Effector CD8-positive, alpha-beta T cell (primary cell): ENCODE measurements at places on chromosomes 6 and 20.

DNA sequence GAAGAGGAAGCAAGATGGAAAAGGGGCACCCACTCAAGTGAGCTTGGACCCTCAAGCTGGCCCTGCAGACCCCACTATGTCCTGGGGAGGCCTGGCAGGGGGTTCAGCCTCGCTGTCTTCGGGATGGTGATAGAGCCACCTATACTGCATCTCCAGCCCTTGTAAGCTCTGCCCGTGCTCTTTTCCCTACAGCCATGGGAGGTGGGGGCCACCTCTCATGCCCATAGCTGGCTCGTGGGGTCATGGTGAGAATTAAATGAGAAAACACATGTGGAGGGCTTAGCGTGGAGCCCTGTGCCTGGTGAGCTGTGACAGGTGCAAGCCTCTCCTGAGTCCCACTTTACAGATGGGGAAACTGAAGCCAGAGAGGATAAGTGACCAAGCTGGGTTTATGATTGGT, 27.7 kb downstream of the PCK1 start:
- no peak for DNase-seq

DNA sequence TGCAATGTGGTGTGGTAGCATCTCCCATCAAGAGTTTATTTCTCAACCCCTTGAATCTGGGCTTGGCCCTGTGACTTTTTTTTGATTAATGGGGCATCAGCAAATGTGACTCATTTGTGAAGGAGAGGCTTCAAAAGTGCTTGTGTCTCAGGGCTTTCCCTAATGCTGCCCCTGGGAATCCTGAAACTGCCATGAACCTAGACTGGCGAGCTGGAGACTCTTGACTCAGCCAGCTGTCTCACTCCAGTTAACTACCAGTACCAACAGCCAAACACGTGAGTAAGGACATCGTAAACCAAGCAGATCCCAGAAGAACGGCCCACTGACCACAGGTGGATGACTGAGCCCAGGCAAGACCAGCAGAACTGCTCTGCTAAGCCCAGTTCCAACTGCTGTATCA, 72.8 kb upstream of the ADTRP start:
- no peak for DNase-seq

GRCh38 chr20:35985806-35986205, 17.4 kb downstream of the CNBD2 start:
- DNase-seq = no peak

- no peak for DNase-seq
Measured at GRCh38 chr20:2952766-2953165, 79.5 kb downstream of the PTPRA start.

DNA sequence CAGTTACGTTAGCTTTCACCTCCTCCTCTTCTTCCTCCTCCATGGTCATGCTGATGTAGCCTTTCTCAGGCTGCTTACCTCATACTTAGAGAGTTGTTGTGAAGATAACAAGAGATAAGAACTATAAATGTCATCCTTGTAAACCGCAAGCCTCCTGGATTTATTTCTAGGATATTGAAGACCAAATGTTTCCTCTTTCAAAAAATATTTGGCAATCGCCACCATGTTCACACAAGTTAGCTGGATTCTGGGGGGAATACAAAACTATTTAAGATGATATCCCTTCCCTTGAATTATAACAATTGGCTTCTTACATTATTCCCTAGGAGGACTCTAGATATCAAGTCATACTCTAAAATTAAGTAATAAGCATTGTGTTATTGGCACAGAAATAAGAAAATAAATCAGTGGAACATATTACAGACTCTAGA, 99.8 kb upstream of the PLEKHG1 start:
- no peak for DNase-seq

- no peak for DNase-seq
Measured at GRCh38 chr20:12458241-12458640, 540.5 kb downstream of the BTBD3 start.

- DNase-seq = no peak
Measured at GRCh38 chr6:113049190-113049589, 702.1 kb downstream of the RFPL4B start.

DNA sequence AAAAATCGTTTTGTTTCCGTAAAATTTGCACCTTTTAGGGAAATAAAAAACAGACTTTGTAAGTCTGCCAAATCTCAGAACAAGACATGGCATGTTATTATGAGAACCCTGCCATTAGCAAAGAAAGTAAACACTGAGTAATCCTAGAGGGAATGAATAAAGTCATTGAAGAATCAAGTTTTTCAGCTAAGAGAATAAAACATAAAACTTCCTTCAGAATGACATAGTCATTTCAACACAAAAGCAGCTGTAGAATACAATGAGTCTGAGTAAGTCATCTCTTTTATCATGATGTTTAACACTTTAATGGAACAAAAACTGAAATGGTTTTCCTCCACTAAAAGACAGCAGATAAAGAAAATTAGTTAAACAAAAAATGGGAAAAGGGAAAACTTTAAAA, 10.3 kb upstream of the DST start:
- no peak for DNase-seq

DNA sequence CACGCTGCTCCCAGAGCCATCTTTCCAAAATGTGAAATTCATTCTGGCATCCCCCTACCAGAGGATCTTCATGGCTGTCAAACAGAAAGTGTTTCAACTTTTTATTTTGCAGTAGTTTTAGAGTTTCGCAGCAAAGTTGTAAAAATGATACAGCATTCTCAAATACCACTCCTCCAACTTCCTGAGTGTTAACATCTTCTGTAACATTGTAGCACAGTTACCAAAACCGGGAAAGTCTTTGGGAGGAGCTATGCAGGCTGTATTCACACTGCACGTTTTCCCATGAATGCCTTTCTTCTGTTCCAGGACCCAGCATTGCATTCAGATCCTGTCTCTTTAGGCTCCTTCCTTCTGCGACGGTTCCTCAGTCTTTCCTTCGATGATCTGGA, 30.1 kb downstream of the CDYL start:
- DNase-seq = no peak

DNA sequence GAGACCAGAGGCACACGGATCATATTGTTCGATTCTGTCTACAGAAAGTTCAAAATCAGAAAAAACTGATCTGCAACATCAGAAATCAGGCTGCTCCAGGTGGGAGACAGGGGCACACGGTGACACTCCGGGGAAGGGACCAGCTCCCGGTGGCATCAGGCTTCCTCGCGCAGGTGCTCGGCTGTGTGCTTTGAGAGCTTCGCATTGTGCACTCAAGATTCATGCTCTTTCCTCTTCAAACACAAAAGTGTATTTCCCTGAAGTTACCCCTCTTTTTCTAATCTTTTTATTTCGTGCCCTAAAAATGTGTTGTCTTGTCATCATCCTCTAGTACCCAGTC, 108.1 kb downstream of the DLL1 start:
- no peak for DNase-seq

DNA sequence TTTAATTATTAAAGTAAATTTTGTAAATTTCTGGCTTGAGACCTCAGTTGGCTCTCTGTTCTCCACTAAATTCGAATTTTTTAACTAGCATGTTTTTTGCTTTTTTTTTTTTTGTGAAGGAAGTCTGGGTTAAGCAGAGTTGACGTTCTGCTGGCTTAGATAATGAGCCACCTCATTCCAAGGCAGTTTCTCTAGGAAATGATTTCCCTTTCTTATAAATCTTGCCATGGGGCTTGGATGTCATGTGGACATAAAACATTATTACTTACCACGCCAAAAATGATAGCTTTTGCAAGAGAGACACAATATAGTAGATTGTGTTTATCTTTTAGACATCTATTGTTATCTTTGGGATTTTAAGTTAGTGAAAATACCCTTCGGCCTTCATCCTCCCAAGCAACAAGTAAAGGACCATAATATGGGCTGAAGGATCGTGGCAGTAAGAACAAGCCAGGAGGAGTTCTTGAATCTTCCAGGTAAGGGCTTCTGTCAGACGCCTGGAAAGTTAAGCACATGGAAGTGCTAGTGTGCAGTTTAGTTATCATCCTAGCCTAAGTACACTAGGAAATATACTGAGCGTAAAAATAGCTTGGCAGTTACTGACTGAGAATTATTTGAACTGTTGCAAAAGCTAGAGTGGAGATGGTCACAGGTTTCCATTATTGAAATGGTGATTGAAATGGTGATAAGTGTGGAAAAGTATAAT, 30.7 kb downstream of the ADGRG6 start:
- DNase-seq = no peak

- no peak for DNase-seq
Measured at GRCh38 chr6:4018924-4019236, 60.1 kb downstream of the FAM217A start.

GRCh38 chr6:107116328-107116892, 1.1 kb upstream of the BEND3 start:
- DNase-seq = no peak

GRCh38 chr6:33620856-33621710, at the start of gene ITPR3:
TSS of gene ITPR3 (plus strand) at chr6:33621322. CDS start at chr6:33621603, 281 bp downstream.
- DNase-seq = peak; percentile 68

GRCh38 chr20:11502061-11502460, 415.6 kb upstream of the BTBD3 start:
- no peak for DNase-seq

DNA sequence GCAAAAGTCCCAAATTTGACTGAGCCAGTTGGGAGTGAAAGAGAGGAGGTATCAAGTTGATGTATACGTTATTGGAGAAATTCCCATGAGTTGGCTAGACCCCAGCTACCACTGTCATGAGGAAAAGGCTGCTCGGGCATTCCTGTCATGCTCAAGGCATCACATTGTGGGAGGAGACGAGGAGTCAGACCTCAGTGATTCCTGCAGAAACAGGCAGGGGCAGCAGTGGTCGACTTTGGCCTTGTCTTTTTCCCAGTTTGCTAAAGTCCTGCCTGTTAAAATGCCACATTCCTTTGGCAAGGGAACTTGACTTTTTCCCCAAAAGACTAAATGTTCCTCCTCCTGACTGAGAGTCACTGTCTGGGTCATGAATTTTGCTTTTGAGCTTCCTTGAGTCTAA, 295.5 kb upstream of the HS3ST5 start:
- DNase-seq = no peak

GRCh38 chr6:17995414-17995813, 8.0 kb upstream of the KIF13A start:
- no peak for DNase-seq

- DNase-seq = no peak
Measured at GRCh38 chr6:23013776-23014175, 444.4 kb downstream of the HDGFL1 start.

GRCh38 chr20:39849664-39850063, 839.4 kb downstream of the MAFB start:
- DNase-seq = no peak

- DNase-seq = no peak
Measured at GRCh38 chr6:14984519-14984853, 261.4 kb upstream of the JARID2 start.

DNA sequence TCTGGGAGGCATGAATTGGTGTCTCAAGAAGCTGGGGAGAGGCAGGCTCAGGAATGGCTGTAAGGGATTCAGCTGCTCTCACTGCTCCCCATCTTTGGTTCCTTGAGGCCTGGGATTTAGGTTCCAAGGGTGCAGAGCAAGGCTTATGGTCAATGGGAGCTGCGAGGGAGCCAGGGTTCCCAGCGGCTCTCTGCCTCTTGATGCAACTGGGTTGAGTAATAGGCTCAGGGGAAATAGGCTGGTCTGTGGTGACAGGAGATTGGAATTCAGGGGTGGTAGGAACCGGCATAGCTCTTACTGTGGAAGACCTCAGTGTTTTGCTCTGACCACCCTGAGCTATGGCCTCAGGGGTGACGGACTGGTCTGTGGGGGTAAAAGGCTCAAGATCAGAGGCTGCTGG, 13.0 kb upstream of the NRM start:
- DNase-seq = no peak

- no peak for DNase-seq
Measured at GRCh38 chr20:8837396-8837795, 231.5 kb upstream of the PLCB4 start.

DNA sequence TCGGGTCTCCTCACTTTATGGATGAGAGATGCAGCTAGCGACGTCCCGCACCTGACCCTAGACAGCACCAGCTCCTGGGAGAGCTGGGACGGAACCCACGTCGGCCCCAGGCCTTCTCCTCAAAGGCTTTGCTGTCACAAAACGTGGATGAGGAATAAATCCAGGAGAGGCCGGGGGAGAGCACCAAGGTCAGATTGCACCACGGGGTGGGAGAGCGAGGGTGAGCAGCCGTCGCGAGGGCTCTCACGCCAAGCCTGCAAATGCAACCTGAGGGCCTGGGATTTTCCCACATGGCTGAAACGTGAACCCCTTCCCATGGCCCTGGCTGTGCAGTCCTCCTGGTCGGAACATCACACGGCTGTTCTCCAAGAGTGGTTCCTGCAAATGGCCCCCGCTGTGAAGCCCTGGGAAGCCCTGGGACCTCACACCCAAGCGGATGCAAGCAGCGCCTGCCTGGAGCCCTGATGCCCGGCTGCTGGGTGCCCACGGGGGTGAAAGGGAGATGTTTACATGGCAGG, 45.3 kb downstream of the DLL1 start:
- DNase-seq = no peak

DNA sequence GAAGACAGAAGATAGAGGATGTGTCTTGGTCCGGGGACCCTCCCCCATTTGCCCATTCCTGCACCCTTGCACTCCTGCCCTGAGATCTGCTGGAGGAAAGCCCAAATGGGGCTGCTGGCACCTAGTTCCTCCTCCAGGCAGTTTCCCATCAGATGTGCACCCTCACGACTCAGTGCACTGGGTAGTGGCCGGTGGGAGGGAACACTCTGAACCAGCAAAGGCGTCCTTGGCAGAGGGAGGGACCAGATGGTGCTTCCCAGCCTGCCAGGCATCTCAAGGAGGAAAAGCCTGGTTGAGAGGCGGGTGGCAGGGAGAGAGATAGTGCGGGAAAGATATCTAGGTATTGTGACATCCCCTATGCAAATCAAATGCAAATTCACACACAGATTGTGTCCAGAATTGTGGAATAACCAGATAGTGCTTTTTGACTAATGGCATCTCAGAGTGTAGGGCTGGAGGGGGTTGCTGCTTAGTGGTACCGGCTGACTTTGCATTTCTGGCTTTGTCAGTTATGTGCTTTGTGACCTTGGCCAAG, 19.5 kb downstream of the TMEM151B start:
- DNase-seq = no peak

DNA sequence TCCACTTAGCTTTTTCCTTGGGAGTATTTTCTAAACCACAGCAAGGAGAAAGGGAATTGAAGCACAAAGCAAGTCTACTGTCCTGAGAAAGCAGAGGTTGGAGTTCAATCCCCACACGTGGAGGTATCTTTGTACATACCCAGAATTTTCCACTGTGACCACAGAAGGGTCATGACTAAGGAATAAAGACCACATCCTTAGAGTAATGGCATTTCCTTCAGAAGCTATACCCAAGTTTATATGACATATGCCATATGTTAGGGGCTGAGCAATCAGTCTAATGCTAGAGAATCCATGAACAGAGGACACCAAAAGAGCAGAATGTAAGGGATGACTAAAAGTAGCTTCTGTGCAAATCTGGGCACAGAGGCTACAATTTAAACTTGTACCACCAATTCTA, 46.4 kb downstream of the ATG5 start:
- no peak for DNase-seq

- DNase-seq = no peak
Measured at GRCh38 chr6:6688951-6689350, 100.4 kb downstream of the LY86 start.
